Left lung (tissue), 14 donors: ENCODE measurements at places on chromosomes 1 and 21. TPM values are rescaled to one million over a fixed set of nuclear protein-coding genes. Genes with fewer than 3 reads are reported as not detected.

GRCh38 chr1:154414606-154415005, 9.5 kb downstream of the IL6R start:
- DNase-seq = no peak

DNA sequence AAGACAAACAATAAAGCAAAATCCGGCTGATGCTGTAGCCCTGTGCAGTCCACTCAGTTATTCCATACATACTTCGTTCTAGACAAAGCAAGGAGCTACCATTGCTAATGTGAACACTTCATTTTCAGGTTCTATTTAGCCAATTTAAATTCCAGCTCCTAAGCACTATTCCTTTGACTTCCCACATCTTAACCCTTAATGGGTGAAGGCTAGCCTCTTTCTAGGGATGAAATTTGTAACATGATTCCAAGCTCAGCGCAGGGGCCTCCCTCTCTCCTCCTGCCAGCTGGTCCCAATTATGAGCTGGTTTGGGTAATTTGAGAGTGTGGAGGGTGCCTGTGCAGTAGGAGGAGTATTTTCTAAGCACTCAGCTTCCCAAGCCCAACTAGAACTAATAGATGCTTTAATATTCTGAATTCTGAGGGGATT, 53.9 kb upstream of the PTGFRN start:
- DNase-seq = no peak

GRCh38 chr1:20584890-20585289, 4.0 kb upstream of the CDA start:
- DNase-seq = no peak

- DNase-seq = no peak
Measured at GRCh38 chr1:239647045-239647444, 260.7 kb downstream of the CHRM3 start.

Gene AUNIP
- polyA plus RNA-seq = 3.0 TPM

DNA sequence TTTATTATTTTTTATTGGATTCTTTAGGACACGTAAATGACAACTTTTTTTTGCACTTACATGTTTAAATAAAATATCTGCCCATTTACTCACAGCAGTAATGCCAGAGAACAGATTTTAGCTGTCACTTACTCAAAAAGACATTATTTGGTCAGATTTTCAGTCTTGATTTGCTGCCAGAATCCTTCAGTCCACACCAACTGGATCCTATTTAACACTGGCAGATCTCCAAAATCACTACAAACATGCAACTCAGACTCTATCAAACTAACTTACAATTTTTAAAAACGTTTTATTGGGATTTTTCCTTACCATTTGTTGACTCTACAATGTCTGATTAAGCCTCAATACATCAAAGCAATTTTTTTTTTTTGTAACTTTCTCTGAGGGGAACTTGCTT, 11.1 kb downstream of the ATP6V1G3 start:
- DNase-seq = no peak

- no peak for DNase-seq
Measured at GRCh38 chr21:42685036-42685435, 31.6 kb downstream of the PDE9A start.

GRCh38 chr1:8352886-8353785, 35.2 kb downstream of the SLC45A1 start:
- no peak for DNase-seq

- DNase-seq = no peak
Measured at GRCh38 chr1:113046569-113046968, 26.4 kb upstream of the LRIG2 start.

- DNase-seq = no peak
Measured at GRCh38 chr1:19507516-19507915, 22.2 kb upstream of the CAPZB start.

Gene EFHD2
- polyA plus RNA-seq = 16.1 TPM

DNA sequence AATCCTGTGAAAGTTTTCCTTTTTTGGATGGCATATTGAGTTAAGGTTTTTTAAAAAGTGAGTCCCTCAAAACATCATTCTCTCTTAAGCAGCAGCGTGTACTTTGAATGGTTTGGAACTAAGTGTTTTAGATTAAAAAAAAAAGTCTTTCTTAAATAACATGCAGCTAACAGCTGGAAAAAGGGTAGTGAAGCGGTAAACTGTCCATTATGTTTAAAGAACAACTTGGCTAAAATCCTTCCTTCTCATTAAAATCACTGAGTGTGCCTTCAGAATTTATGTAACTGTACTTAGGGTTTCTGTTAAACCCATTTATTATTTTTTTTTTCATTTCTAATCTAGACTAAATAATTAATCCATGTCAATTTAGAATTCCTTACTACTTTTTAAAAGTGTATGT, 254.2 kb upstream of the ADAMTS5 start:
- no peak for DNase-seq

- DNase-seq = peak; percentile 72
Measured at GRCh38 chr1:207644852-207645634, at the start of gene CR1L. Gene CR1L (plus strand): TSS chr1:207645133. CDS start chr1:207645234, 101 bp downstream.

DNA sequence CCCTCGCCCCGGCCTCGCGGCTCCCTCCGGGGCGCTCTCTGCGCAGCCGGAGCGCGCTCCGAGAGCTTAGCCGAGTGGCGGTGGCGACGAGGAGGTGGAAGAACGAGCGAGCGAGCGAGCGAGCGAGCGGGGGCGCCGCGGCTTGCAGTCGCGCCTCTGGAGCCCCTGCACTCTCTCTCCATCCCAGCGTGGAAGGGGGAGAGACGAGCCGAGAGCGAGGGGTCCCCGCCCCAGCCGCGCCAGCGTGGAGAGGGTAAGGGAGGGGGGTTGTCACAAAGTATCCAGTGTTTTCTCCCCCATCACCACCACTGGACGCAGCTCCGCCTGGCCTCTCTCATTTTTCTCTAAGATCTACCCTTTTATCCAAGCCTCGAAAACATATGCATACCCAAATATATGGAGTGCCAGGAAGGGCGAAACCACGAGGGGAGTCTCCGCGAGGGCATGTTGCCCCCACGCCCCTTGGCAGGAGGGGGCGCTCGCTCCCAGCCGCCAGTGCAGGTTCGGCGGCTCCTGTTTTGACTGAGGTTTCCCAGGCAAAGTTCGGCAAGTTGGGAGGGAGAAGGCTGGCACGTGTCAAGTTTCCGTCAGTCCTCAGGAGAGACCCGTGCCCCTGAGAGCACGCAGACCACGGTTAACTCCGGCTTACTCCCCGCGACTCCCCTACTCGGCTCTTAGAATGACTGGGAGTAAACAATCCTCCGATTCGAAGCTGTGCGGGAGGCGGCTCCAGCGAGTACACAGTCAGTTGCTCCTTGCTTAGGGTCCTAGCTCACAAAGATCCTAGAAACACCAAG, 569 bp upstream of the DAB1 start:
- DNase-seq = peak; percentile 27

DNA sequence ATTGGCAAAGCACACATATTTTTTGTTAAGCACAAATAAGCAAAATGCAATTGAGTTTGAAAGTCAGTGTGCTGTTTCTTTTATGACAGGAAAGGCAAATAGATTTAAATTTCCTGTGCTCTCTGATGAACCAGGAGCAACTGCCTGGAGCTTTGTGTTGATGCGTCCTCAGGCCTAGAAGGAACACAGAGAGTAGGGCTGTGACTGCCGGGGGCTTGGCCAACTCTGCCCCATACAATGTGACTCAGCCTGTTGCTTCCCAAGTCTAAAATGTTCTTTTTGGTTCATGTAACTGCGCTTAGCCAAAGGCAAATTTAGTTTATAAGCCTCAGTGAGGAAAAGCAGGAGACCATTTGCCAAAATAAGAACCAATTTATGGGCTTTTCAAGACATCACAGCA, 37.5 kb downstream of the TOR1AIP2 start:
- no peak for DNase-seq

Gene HTR6
- 0.09 TPM for polyA plus RNA-seq

Gene IGFN1
- polyA plus RNA-seq = 0.72 TPM

- no peak for DNase-seq
Measured at GRCh38 chr21:43731476-43731875, 12.5 kb downstream of the PDXK start.

Gene CLCA4
- 0.05 TPM for polyA plus RNA-seq

- no peak for DNase-seq
Measured at GRCh38 chr1:8845104-8846097, 28.0 kb upstream of the RERE start.

Gene MYBPH
- 0.13 TPM for polyA plus RNA-seq

Gene PTPRF
- polyA plus RNA-seq = 249 TPM

DNA sequence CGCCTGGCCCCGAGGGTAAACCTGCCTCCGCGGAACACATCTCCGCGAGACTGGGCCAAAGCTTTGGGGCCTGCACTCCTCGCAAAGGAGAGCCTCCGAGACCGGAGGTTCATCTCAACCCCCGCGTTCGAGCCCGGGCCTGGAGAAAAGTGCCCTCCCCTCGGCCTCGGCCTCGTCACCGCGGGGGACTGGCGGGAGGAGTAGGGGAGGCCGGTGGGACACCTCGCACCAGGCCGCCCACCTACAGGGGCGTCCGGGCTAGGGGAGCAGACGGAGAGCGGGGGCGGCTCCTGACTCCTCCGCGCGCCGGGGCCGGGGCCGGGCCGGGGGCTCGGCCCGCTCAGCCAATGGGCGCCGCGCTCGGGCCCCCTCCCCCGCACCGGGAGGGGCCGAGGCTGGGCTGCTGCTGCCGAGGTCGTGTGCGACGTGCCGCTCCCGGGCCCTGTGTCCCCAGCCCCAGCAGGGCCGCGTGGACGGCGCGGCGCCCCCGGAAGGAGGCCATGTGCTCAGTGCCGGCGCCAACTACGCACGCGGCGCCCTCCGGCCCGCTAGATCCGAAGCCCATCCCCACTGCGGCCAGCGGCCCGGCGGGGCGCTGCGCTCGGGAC, 684 bp downstream of the SLC2A1 start:
- peak; percentile 84 for DNase-seq

Gene CCDC30
- 15.2 TPM for polyA plus RNA-seq

Gene HSPA6
- 1.2 TPM for polyA plus RNA-seq

DNA sequence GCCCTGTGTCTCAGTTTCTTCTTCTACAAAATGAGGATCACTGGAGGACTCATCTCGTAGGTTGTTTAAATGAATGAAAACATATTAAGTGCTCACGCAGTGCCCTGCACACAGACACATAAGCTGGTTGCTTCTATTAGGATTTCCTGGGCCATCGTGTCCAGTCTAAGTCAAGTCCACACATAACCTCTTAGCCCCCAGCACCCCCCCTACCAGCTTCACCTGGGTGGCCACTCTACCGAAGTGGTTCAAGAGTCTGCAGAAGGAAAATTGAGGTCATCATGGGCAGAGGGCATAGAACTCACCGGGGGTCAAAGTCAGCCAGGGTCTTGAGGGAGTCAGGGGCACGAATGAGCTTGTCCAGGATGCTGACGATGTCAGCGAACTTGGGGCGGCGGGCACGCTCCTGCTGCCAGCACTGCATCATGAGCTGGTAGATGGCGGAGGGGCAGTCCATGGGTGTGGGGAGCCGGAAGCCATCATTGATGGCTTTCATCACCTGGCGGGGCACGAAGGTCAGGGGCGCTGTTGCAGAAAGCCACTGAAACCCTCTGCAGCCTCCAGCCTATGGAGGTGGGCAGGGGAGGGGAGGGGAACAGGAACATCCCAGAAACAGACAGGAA, 25.8 kb downstream of the EPHA2 start:
- DNase-seq = no peak

DNA sequence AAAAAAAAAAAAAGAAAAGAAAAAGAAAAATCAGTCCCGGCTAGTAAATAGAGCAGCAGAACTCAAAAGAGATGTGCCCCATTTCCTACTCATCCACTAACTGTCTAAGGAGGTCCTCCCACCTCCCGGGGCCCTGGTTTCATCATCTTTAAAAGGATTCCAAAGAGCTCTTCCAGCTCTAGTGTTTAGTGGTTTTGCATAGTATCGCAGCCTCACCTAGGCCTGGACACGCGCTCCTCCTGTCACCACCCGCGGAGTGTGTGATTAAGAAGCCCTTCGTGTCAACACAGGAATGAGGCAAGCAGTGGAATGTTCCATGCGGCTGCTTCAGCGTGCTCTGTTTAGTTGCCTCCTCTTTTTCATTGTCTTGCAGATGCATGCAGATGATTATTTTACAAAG, 49.0 kb downstream of the LBR start:
- DNase-seq = no peak

Gene KRTAP19-3
- not detected for polyA plus RNA-seq

Gene HSD11B1
- polyA plus RNA-seq = 10.3 TPM

Gene LAMB3
- 56.2 TPM for polyA plus RNA-seq

Gene RPE65
- polyA plus RNA-seq = 0.38 TPM
